ENCODE measurements at places on chromosomes 6 and 20. TPM values are rescaled to one million over a fixed set of nuclear protein-coding genes. Genes with fewer than 3 reads are reported as not detected.
A peak's percentile ranks its signal among the peaks of the same experiment; 100 is the strongest.

DNA sequence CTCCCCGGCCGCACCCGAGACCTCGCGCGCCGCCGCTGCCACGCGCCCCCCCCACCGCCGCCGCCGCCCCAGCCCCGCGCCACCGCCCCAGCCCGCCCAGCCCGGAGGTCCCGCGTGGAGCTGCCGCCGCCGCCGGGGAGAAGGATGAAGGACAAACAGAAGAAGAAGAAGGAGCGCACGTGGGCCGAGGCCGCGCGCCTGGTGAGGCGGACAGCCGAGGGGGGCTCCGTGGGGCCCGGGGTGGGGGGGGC, 426 bp downstream of the ASXL1 start:
- no peak for DNase-seq

GRCh38 chr20:775679-776135, 7.4 kb upstream of the SLC52A3 start:
- DNase-seq: peak; percentile 83

- DNase-seq: no peak
Observed at GRCh38 chr6:21840428-21840827, 246.9 kb downstream of the SOX4 start.

DNA sequence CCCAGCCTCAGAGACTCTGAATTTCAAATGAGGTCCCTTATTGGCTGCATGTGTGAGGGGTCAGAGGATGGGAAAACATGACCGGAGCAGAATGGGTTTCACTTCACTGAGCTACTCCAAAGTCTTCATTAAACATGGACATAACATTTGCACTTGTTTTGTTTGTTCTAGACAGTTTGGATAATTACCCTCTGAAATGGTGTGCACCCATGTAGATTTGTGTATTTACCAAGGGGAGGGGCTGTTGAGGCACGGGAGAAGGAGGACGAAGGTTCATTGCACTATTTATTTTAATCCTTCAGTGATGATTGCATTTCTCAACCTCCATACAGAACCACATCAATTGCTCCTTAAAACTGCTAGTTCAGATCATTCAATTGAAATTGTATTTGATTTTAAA, 364.2 kb downstream of the TFAP2B start:
- DNase-seq: no peak

- peak; percentile 93 for DNase-seq
Observed at GRCh38 chr6:34243901-34244884, 4.6 kb downstream of the SMIM29 start.

GRCh38 chr6:121868206-121868605, 432.8 kb downstream of the GJA1 start:
- DNase-seq: no peak

- DNase-seq: no peak
Observed at GRCh38 chr20:58614984-58615760, 35.9 kb upstream of the STX16 start.

- no peak for DNase-seq
Observed at GRCh38 chr6:31308050-31308844, 36.4 kb upstream of the HLA-C start.

DNA sequence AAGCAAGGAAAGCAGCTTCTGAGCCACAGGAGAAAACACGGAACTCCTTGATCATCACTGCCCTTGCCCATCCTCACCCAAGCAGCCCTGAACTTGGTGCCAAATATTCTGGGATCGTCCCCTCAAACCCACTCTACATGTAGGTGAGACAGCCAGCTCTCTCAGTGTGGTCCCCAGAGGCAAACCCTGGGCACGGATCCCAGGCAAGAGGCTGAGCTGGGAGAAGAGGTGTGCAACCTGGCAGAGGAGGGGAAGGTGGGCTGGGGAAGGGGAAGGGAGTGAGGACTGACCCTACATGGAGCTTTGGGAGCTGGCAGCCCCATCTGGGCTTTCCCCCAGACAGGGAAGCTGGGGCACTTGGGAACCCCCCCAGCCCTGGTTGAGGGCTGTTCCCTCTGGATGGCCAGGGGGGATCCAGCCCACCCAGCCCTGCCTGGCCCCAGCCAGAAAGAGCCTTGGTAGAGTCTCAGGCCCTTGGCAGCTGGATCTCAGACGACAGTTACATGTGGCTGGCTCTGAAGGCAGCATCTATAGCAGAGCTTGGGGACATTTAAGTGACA, 186.2 kb upstream of the CST7 start:
- DNase-seq: no peak

GRCh38 chr6:108745664-108746336, 102.4 kb upstream of the ARMC2 start:
- no peak for DNase-seq

DNA sequence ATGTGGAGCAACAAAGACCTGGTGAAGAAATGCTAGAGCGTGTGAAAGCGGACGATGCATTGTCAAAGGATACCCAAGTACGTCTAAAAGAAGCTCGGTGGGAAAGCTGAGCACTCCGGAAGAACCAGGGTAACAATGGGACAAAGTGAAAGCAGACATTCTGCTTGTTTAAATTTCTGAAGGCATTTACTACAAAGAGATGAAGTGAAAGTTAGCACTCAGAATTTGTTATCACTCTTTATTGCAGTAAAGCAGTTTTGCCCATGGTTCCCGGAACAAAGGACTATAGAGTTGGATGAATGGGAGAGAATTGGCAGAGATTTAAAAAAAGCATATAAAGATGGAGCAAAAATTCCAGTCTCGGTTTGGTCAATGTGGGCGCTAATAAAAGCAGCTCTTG, 12.8 kb upstream of the IRAK1BP1 start:
- DNase-seq: no peak

DNA sequence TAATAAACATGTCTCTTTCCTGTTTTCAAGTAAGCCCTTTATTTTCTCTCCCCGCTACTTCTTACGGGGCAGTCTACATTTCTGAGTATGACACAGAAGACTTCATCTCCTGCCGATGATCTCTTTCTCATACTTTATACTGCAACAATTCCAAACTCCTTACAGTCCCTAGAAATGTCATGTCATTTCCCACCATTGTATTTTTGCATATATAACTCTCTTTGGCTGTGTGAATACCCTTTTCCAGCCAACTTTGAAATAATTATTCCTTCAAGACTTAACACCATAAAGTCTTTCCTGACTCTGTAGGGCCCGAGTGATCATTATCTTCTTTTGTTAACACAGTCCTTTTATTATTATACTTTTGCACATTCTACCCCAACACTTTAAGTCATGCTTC, 72.1 kb downstream of the SHPRH start:
- DNase-seq: no peak

GRCh38 chr6:92122746-92123145, 1296.6 kb downstream of the EPHA7 start:
- no peak for DNase-seq

DNA sequence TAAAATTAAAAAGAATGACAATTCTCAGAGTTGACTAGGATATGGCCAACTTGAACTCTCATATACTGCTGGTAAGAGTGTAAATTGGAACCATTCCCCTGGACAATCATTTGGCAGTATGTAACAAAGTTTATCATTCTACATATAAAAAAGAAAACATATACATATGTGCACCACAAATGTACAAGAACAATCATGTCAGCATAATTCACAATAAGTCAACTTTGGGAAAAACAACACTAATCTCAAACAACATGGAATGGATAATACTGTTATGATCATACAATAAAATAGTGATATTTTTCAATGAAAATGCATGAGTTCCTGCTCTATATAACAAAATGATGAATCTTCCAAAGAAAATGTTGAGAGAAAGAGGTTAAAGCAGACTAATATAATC, 1078.7 kb upstream of the EPHA7 start:
- no peak for DNase-seq

DNA sequence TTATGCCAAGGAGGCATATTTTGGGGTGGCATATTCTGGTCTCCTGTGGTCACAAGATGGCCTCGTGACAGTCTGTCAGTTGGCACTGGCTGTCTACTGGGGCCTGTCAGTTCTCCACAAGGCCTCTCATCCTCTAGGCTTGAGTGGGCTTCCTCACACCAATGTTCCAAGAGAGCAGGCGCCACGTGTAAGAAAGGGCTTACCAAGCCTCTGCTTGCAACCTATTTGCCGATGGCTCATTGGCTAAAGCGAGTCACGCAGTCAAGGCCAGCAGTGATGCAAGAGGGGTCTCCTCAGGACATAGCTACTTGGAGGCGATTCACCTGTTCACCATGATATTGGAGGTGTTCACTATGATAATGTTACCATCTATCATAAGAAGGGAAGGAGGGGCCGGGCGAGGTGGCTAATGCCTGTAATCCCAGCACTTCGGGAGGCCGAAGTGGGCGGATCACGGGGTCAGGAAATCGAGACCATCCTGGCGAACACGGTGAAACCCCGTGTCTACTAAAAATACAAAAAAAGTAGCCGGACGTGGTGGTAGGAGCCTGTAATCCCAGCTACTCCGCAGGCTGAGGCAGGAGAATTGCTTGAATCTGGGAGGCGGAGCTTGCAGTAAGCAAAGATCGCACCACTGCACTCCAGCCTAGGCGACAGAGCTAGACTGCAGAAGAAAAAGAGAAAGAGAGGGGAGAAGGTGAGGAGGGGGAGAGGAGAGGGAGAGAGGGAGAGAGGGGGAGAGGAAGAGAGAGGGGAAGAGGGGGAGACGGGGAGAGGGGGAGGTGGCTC, 35.3 kb downstream of the C6orf52 start:
- DNase-seq: no peak

DNA sequence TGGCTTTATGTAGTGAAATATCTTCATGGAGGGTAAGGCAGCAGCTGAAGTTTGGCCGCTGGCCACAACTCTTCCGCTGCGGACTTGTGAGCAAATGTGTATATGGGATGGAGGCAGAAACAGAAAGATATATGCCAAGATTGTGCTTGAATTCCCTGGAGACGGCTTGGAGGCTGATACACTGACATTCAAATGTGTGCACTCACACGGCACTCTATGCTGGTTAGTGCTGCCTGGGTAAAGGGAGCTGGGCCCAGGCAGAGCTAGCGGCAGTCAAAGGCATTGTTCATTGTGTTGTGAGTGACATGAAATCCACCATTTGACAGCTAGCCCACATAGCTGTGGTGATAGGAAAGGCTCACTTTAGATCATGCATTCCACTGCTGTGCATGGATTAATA, 202.7 kb downstream of the CLIC5 start:
- no peak for DNase-seq

GRCh38 chr6:39791311-39791710, 865 bp upstream of the DAAM2 start:
- no peak for DNase-seq

DNA sequence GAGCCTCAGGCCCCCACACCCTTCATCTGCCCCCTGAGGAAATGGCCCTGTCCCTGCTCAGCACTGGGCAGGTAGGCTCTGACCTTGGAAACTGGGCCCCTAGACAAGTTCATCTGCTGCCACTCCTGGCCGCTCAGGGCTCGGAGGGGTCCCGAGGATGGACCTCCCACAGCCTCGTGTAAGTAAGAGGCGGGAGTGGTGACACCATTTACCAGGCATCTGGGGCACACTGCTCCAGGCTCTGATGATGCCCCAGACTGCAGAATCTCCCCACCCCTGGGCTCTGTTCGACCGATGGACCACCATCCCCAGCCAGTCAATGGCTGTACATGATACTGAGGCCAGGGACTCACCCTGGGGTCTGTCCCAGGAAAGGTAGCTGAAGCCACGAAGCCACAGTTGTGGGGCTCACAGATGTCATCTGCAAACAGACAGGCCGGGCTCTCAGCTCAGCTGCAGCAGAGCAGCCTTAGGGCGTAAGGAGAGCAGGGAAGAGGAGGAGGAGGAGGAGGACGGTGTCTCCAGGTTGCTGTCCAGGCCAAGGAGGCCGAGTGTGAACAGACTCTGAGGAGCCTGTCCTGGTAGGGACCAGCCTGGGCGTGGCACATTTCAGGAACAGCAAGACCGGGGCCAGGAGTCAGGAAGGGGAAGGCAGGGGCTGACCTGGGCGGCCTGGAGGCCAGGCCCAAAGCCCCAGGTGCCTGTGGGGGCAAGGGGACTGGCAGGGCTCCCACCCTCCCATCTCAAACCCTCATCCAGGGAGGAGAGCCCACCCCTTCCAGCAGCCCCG, 300.4 kb downstream of the TAF4 start:
- DNase-seq: peak; percentile 12

DNA sequence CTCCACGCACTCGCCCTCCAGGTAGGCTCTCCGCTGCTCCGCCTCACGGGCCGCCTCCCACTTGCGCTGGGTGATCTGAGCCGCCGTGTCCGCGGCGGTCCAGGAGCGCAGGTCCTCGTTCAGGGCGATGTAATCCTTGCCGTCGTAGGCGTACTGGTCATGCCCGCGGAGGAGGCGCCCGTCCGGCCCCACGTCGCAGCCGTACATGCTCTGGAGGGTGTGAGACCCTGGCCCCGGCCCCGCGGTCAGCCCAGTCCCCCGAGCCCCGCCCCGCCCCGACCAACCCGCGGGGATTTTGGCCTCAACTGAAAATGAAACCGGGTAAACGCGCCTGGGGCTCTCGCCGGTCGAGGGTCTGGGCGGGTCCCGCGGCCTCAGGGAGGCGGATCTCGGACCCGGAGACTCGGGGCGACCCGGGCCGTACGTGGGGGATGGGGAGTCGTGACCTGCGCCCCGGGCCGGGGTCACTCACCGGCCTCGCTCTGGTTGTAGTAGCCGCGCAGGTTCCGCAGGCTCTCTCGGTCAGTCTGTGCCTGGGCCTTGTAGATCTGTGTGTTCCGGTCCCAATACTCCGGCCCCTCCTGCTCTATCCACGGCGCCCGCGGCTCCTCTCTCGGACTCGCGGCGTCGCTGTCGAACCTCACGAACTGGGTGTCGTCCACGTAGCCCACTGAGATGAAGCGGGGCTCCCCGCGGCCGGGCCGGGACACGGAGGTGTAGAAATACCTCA, 598 bp downstream of the HLA-B start:
- no peak for DNase-seq

GRCh38 chr20:50987493-50988210, 29.0 kb downstream of the MOCS3 start:
- DNase-seq: peak; percentile 73

- no peak for DNase-seq
Observed at GRCh38 chr20:22672191-22672590, 87.8 kb upstream of the FOXA2 start.

GRCh38 chr6:143726015-143726647, 48.4 kb downstream of the PHACTR2 start:
- no peak for DNase-seq

Gene SYCP2
- 3.0 TPM for total RNA-seq

Gene C20orf202
- not detected for total RNA-seq

Gene SNX14
- 99.1 TPM for total RNA-seq

Gene TFAP2C
- total RNA-seq: 34.8 TPM

Gene GJA1
- not detected for total RNA-seq

Gene FAM217A
- total RNA-seq: not detected

Gene SLC4A11
- 46.1 TPM for total RNA-seq

Gene CCN2
- 20.2 TPM for total RNA-seq

Gene SRC
- 58.4 TPM for total RNA-seq

Gene SCGN
- not detected for total RNA-seq

Gene PTK6
- total RNA-seq: 12.9 TPM

Gene IL17F
- total RNA-seq: not detected

Gene LST1
- 1.6 TPM for total RNA-seq
